T-cell (primary cell): ENCODE measurements at places on chromosomes 2 and 18.

- DNase-seq: no peak
Observed at GRCh38 chr2:11685906-11686470, 16.0 kb upstream of the NTSR2 start.

- no peak for DNase-seq
Observed at GRCh38 chr18:55465313-55465712, 122.7 kb downstream of the TCF4 start.

GRCh38 chr2:135851858-135852257 lies 14.9 kb upstream of the LCT start:
- no peak for DNase-seq

DNA sequence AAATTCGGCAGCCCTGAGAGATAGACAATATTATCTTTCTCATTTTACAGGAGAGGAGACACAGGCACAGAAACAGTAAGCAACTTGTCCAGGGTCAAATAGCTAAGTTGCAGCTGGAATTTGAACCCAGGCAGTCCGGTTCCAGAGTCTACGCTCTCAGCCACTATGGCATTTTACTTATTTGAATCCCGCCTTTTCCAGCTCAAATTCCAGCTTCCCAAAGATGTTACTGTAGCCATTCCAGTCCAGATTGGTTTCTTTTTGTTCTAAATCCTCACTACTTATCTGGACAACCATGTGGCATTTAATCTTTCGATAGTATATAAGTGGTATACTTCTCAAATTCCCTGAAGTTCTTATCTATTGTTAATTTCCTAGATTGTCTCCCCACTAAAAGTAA lies 125.7 kb downstream of the NBAS start:
- no peak for DNase-seq

GRCh38 chr2:232410238-232410900 lies 3.7 kb downstream of the ALPG start:
- DNase-seq: no peak

GRCh38 chr18:47949202-47949601 lies 18.7 kb upstream of the SMAD2 start:
- DNase-seq: no peak

DNA sequence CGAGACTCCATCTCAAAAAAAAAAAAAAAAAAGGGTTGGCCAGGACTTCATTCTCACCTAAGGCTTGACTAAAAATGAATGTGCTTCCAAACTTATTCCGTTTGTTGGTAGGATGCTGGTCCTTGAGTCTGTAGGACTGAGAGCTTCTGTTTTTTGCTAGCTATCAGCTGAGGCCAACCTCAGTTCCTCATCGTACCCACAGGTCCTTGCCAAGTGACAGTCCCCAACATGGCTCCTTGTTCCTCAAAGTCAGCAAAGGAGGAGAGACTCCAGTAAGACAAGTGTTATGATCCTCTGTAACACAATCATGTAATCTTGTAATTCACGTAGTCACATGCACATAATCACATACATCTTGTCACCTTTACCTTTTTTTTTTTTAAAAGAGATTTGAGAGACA lies 37.0 kb downstream of the HAUS1 start:
- DNase-seq: no peak

GRCh38 chr2:127093648-127094210 lies 13.2 kb downstream of the BIN1 start:
- DNase-seq: no peak

GRCh38 chr2:219404291-219404910 lies 13.8 kb upstream of the DES start:
- DNase-seq: no peak

- no peak for DNase-seq
Observed at GRCh38 chr2:240817496-240818292, 2.3 kb downstream of the KIF1A start.

DNA sequence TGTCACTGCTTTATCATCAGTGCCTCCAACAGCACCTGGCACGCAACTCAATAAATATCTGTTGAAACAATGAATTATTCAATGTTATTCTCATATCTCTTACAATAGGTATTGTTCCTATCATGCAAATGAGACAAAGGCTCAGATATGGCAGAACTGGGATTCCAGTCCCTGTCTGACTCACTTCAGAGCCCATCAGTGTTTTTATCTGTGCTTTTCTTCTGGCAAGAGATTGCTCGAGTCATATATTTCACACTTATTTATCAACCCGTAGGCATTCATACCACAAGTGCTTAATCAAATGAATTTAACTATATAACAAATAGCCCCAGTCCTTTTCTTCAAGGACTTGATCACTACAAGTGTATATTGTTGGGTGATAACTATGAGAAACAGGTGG lies 76.4 kb upstream of the TSPYL6 start:
- DNase-seq: no peak

DNA sequence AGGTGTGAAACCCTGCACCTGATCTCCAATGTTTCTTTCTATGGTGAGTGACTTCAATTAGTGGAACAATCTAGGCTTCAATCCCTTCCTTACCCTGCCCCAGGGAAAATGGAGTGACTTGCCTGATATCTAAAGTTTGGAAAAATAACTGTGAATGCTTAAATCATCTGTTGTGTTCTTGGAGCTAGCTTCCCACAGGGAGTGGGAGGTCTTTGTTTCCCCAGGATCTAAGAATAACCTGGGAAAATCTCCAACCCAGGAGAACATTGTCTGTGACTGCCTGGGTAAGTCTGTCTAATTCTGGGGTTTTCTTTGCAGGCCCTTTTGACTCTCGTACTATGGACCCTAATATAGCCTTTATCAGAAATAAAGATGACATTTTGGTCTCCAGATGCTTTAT lies 13.6 kb upstream of the LDAH start:
- DNase-seq: no peak

GRCh38 chr2:18484625-18485024 lies 75.8 kb downstream of the RDH14 start:
- no peak for DNase-seq

DNA sequence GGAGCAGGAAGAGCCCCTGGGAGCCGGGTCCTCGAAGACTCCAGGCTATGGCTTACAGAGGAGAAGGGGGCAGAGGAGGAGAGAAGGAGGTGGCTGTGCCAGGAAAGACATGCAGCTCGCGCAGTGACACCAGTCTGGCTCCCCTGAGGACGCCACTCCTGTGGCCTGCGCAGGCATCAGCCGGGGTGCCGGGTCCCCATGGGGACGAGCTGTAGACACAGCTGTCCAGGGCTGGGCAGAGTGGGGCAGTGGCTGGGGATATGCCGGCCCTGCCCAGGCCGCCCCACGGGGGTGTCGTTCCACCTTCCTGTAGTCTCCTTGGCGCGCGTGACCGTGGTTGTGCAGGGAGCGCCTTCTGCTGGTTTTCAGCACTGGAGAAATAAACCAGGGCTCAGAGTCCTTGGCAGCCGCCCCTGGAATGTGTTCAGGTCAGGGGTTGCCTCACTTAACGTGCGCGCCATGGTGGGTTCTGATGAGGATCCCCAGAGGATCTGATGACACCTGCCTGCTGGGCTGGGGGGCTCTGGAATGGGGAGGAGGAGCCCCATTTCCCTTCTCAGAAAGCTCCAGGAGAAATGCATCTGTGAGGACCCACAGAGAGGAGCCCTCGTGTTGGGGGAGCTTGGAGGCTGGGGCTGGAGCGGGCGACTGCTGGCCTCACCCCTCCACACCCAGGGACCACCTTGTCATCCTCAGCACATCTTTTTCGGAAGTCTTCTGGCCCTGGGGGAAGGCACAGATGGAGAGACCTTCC lies 26.7 kb downstream of the RAMP1 start:
- DNase-seq: no peak

GRCh38 chr18:22174341-22175145 lies 5.2 kb downstream of the GATA6 start:
- DNase-seq: no peak

DNA sequence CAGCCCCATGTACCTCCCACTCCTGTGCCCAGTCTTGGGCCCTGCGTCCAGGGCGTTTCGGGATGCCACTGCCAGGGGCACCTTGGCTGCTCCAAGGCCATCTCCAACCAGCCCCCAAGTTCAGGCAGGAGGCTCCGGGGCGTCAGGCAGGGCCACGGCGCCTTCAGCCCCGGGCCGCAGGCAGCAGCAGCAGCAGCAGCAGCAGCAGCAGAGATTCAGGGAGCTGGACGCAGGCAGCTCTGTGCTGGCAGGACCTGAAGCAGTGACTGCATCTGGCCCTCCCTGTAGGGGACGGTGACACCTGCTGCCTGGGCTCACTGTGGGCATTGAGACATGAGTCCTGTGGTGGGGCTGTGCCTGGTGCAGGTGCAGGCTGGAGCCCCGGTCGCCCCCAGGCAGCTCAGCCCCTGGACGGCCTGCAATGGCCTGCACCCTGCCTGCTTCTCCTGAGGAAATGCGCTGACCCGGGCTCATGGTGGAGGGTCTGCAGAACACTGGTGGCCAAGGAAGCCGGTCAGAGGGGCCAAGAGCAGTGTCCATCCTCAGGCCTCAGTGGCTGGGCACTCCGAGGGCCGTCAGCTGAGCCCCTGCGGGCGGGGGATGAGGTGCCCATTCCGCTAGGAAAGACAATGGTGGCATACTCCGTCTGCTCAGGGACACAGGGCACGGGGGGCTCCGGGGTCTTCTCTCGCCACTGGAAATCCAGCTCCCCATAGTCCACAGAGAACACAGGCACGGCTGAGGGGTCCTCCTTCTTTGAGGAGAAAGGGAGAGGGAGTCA lies 8.0 kb downstream of the PDCD1 start:
- DNase-seq: no peak

- no peak for DNase-seq
Observed at GRCh38 chr2:111688482-111688881, 195.5 kb downstream of the ANAPC1 start.

DNA sequence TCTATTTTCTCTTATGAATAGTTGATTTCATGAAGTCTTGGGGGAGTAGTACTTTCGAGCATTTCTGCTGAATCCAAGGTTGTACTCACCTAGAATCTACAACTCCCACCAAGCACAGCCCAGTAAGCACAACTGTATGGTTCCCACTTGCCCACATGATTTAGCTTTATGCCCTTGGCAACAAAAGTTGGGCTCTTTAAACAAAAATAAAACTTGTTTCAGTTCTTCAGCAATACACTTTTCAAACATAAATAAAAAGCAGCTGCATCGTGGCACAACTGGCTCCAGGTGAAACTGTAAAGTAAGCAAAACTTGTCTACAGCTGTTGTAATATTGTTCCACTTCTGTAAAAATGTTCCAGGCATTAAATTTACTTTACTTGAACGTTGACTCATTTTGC lies 99.8 kb upstream of the FSIP2 start:
- no peak for DNase-seq

DNA sequence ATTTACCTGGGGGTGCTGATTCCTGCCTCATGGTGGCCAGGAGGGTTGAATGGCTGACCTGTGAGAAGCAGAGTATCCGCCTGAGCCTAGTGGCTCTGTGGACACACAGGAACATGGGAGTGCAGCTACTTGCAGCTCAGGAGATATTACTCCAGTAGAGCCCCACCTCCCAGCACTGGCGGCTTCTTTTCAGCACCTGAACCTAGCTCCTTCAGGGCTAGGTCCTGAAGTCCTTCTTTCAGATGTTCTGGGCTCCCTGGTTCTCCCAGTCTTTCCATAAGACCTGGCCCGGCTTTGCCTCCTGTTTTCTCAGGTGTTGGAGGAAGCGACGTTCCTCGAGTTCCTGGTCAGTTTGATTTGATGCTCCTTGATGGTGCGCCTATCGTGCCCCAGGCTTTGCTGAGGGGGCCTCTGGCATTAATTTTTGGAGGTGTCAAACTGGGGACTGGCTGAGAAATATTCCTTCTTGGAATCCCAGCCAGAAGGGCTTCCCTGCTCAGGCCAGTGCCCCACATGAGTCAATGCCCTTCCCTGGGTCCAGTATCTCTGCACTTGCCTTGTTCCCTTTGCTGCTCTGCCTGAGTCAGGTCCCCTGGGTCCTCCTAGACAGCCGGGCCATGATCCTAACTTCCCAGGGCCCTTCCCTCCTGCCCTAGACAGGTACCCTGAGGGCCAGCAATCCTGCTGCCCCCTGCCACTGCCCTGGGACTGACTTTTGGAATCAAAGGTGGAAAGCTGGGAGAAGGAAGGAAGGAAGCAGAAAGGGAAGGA lies 110.7 kb upstream of the HAAO start:
- DNase-seq: no peak

- no peak for DNase-seq
Observed at GRCh38 chr2:181725476-181725875, 45.2 kb upstream of the NEUROD1 start.
